ENCODE measurements at places on chromosomes 3 and 15.

GRCh38 chr3:150760431-150761200, 2.4 kb downstream of the SIAH2 start:
- no peak for DNase-seq

- DNase-seq = no peak
Observed at GRCh38 chr15:62665449-62665848, 377.1 kb upstream of the TPM1 start.

DNA sequence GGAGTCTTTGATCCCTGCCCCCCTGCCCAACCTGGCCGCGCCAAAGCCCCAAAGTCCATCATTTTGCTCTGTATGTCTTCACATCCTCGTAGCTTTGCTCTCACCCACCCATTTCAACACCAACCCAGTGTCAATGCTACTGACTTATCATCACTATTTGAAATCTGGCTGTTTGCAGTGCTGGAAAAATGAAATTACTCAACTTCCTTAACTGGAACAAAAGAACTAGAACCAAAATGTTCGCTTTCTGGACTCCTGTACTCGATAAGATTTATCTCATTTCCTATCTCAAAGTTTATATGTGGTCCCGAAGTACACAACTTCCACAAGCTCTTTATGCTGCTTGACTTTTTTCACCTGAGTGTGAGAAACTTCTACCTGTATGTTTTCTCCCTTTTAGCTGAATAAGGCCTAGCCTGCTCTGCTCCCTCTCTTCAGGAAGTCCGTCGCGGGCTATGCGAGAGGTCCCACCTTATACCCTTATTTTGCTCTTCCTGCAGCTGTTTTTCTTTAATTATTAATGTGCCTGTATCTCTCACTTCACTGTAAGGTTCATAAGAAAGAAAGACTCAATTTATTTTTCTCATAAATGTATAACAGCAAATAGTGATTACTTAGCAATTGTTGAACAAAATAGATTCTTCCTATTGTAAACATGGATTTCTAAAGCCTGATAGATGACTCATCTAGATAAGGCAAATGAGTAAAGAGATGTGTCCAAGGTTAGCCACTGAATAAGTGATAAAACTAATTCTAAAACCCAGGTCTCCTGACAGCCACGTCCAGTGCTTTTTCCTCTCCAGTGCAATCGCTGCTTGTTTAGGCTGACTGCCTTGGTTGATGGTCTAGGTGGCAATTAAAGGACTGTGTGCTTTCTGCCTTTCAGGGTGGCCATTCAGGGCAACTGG, 464.1 kb upstream of the TPRG1 start:
- no peak for DNase-seq

- no peak for DNase-seq
Observed at GRCh38 chr3:4741404-4742307, 237.6 kb upstream of the BHLHE40 start.

- DNase-seq = no peak
Observed at GRCh38 chr3:63855333-63855940, 8.2 kb downstream of the THOC7 start.

- no peak for DNase-seq
Observed at GRCh38 chr3:175342196-175342595, 483.1 kb downstream of the NAALADL2 start.

GRCh38 chr3:123411340-123412040, 37.4 kb downstream of the ADCY5 start:
- DNase-seq = no peak

GRCh38 chr15:69377216-69377970, 36.8 kb upstream of the KIF23 start:
- no peak for DNase-seq

Data from NCI-H146 (cell line).